ENCODE measurements at places on chromosomes 2 and 18.

GRCh38 chr2:118846953-118847761, at the start of gene EN1:
EN1 (minus strand) TSS chr2:118847648; CDS start chr2:118847167, 481 bp downstream.
- no peak for DNase-seq

- DNase-seq, result no peak
Observed at GRCh38 chr2:61557381-61557780, 19.2 kb upstream of the XPO1 start.

GRCh38 chr2:16215902-16216557, 275.7 kb downstream of the MYCN start:
- DNase-seq, result no peak

DNA sequence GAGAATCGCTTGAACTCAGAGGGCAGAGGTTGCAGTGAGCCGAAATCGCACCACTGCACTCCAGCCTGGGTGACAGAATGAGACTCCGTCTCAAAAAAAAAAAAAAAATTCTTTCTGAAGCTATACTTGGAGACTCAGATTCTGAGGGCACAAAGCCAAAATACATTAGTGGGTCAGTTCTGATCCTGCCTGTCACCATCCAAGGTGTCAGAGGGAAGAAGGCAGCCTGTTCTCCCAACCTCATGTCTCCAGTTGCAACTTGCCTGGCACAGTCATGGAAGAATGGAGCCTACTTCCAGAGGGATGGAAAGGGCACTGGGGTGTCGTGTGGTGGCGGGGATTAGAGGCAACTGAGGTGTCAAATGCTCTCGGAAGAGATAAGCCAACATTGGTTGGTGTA, 104.8 kb upstream of the GATA6 start:
- no peak for DNase-seq

DNA sequence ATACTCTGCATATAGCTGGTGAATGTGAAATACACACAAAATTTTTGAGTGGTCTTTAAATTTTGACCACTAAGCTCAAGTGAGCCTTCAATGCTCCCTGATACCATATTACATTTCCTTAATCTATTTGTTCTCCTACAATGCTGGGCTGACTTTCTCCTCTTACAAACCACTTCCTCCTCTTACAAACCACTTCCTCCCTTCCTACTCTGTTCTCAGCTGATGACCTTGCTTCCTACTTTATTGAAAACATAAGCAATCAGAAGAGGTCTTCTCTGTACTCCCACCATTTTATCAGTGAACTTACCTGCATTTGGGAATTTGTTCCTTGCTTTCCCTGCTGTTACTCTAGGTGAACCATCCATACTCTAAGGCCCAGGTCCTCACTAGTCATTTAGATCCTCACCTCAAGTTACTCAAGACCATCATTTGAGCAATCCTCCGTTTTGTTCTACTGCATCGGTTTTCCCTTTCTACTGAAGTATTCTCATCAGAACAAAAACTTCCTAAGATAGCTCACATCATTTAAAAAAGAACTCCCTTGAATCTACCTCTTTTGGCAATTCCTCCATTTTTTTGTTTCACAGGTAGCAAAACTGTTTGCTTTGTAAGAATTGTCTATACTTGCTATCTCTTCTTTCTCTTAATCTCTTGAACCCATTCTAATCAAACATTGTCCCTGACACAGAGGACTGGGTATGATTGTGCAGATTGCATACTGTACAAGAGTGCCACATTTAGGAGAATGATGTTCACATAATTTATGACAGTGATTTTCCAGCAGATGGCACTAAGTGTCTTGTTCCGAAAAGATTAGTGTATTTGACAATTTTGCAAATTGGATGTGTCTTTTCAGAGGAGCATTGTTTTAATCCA, 96.5 kb downstream of the EPB41L5 start:
- peak; percentile 85 for DNase-seq

DNA sequence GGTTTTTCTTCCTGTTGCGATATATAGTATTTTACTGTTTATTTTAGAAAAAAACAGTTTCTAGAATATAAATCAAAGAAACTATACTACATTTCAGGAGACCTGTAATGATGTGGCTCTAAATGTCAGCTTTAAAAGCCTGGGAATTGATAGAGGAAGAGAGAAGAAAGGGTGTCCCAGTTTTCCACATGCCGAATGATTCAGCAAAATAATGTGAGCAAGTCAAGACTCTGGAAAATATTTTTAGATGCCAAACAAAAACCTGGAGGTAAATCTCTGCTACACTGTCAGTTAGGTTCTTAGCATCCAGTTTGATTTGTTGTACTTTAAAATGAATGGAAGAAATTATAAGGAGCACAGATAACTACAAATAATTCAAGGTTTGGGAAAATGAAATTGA, 67.1 kb upstream of the DSG1 start:
- no peak for DNase-seq

DNA sequence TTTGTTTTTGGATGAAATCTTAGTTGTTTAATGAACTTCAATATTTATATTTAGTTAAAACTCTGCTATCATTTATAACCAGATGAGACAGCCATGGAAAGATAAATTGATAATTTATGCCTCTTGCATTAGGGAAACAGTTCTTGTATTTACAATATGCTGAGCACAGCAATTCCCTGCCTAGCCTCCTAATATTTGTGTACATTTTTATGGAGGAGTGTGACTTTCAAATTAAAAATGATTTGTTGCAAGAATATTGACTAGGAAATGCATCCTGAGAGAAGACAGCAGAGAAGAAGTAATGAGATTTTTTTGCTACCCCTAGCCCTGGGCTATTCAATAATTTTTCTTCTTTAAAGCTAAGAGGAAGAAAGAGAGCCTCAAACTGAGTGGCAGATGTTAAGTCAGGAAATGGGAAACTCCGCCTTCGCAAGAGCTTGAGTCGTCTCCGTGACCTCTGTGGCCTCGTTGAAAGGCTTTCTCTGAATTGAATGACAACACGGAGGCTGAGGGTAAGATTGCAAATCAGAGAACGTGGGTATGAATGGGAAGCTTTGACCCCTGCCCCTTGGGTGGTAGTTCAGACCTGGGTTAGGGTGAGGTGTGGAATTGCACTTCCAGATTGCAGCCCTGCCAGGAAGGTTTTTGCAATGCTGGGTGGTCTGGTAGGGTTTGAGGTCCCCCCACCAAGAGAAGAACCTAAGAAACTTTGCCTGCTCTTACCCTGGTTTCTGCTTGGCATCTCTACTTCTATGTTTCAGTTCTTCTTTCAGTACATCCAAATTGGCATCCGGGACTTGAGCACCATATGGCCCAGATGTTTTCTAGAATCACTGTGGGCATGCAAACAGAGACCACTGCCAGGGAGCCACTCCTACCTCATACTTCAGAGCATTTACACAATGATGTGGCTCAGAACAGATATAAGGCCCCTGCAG, 210.3 kb upstream of the RBMS1 start:
- DNase-seq, result peak; percentile 19

DNA sequence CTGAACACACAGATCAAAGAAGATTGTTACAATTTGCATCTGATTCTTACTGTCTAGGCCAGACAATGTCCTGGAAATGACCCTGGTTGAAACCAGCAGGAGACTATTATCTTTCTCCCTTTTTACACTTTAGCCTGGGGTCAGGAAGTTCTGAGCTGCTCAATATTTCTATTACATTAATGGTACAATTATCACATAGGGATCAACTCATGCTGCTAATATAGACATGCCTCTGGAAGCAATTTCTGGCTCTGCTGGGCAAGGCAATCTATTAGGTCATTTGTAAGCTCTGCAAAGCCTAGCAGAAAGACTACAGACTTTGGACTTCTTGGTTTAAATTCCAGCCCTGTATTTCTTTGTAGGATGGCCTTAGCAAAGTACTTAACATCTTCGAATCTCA, 205.3 kb downstream of the LRP1B start:
- DNase-seq, result no peak

DNA sequence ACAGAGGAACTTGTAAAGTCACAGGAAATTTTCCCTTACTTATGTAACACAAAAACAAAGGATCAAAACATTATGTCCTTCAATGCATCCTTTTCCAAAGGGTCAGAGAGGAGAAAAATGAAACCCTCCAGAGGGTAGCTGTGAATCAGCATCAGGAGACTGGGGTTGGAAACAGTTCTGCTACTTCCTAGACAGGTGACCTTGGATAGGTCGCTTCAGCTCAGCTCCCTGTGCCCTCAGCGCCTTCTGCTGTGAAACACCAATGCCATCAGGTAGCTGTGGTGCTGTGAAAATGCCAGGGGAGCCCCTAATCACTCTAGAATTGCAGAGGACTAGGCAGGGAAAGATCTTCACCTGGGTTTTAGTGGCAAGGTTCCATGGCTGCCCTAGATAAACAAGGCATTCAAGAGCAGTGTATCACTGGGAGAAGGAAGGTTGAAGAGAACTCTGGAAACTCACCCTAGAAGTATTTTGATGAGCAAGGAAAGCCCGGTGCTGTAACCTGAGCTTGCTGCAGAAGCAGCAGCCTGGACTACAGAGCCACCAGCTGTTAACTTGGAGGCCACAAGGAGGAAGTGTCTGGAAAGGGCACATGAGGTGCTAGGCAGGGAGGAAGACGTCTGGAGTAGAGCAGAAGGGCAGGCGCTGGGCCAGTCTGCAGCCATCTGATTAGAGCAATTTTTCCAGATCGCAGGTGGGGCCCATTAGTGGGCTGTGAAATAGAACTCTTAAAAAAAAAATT, 100.7 kb upstream of the MCFD2 start:
- peak; percentile 82 for DNase-seq

DNA sequence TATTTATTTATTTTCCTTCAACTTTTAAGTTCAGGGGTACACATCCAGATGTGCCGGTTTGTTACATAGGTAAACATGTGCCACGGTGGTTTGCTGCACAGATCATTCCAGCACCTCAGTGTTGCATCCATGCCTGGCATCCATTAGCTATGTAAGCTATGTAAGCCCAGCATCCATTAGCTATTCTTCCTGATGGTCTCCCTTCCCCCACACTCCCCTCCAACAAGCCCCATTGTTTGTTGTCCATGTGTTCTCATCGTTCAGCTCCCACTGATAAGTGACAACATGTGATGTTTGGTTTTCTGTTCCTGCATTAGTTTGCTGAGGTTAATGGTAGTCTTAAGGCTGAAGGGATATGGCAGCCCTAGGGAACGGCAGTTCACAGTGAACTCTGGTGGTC, 203.4 kb downstream of the CTNNA2 start:
- no peak for DNase-seq

- no peak for DNase-seq
Observed at GRCh38 chr2:221285148-221285547, 287.0 kb downstream of the EPHA4 start.

DNA sequence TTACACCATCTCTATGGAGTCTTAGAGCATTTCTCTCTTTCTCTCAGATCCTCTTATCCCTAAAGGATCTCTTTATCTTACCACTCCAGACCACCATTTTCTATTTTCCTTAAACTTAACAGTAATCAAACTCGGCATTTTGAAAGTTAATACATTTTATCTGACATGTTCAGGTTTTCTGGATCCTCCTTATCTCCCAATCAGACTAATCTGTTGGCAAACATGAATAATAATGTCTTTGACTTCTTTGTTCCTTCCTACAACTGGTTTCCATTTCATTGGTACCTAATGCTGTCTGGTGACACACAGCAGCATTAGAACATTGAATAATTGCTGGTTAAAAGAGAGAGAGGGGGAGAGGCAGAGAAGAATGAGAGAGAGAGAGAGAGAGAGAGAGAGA, 932.1 kb upstream of the FSHR start:
- DNase-seq, result no peak

Measured in GF-D8 (cell line).